NCI-H2081 (cell line): ENCODE measurements at places on chromosomes 2 and 18.

- no peak for DNase-seq
Measured at GRCh38 chr2:113273027-113273551, 5.6 kb downstream of the PAX8 start.

DNA sequence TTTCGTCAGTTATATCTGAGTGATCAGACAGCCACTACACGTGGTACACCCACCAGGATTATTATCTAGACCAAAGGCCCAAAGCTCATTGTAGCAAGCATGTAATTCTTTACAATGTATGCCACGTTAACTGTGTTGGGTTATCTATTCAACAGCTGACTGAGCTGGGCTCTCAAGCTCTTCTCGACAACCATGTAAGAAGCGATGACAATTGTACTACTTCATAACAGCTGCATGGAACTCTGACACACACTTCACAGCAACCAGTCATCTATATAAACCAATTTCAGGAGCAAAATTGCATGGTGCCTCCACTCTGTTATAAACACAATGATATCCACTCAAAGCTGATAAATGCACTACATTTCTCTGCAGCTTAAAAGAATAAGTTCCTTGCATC, 701.8 kb downstream of the NR4A2 start:
- DNase-seq, result no peak

DNA sequence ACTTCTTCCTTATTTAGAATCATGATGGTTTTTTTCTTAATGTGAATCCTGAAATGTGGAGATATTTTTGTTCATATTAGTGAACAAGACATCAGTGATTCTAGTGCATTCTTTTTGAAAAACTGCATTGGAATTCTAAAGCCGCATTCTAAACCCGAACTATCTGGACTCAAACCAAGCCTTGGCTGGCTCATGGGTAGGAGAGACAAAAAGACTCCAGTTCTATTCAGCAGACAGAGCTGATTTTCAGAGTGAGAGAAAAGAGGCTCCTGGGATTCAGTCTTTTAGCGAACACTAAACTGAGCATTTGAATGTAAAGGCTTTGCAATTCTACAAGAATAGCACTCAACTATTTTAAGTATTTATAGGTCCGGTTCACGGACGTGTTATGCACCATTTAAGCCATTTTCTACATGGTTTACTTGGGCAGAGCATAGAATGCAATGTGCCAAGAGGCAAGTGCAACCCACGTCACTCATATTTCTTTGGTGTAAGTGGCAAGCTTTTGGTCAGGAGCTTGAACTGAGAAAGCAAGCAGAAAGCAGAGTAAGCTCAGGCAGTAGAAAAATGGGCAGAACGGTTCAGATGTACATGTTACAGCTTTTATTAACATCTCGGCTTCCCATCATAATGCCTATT, 227.3 kb upstream of the RAB12 start:
- DNase-seq, result no peak

GRCh38 chr2:217650229-217650628, 352.6 kb downstream of the TNS1 start:
- DNase-seq, result no peak

GRCh38 chr2:45852450-45853150, 201.1 kb downstream of the PRKCE start:
- DNase-seq, result peak; percentile 9

DNA sequence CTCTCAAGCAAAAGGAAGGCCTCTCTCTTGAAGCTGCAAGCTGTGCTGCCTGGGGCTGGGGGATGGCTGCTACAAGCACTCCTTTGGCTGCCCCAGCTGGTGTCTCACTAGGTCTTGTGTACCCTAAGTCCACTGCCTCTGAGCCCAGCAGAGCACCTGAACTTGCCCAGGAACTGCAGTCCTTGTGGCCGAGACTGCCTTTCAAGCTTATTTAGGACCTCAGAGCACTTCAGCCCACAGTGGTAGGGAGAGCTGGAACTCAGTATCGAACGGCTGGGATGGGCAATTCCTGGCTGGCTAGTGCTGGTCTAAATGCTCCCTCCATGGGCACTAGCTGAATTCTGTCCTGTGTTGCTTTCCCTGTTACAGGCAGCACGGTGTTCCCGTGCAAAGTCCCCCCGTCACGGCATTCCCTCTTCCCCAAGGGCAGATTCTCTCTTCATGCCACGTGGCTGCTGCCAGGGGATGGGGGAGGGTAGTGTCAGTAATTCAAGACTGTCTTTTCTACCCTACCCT, 25.9 kb downstream of the STPG4 start:
- no peak for DNase-seq

- DNase-seq, result no peak
Measured at GRCh38 chr2:119338826-119339561, 27.6 kb downstream of the C2orf76 start.

GRCh38 chr2:173602153-173602795, 247.6 kb downstream of the CDCA7 start:
- no peak for DNase-seq

- DNase-seq, result no peak
Measured at GRCh38 chr2:117835990-117836760, 21.7 kb downstream of the DDX18 start.

DNA sequence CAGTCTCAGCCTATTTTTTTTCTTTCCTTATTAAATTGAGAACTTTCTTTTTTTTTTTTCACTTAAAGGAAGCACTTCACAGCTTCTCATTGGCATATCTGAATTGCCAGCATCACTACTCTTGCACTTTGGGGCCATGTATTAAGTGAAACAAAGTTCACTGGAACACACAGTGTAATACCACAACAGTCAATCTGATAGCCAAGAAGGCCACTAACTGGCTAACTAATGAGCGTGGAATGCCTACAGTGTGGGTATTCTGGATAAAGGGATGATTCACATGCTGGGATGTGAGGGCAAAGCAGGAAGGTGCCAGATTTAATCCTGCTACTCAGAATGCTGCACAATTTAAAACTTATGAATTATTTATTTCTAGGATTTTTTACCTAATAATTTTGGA, 11.7 kb upstream of the C18orf63 start:
- no peak for DNase-seq

- DNase-seq, result peak; percentile 33
Measured at GRCh38 chr2:39663187-39663930, 2.4 kb upstream of the TMEM178A start.

DNA sequence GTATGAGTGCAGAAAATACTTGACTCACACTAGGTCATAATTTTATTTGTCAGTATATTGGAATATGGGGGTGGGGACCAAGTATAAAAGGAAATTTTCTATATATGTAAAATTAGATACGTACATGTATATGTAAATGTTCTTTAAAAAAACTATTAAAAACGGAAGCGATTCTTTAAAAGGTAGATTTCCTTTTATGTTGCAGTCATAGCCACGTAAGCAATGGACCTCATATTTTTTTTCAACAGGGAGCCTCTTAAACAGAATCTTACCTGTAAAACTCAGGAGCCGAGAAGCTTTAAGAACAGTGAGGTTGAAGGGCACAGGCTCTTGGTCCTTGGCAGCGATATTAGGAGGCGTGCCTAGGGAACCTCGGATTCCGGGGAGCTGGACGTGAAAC, 3.3 kb downstream of the RHBDD1 start:
- peak; percentile 37 for DNase-seq

DNA sequence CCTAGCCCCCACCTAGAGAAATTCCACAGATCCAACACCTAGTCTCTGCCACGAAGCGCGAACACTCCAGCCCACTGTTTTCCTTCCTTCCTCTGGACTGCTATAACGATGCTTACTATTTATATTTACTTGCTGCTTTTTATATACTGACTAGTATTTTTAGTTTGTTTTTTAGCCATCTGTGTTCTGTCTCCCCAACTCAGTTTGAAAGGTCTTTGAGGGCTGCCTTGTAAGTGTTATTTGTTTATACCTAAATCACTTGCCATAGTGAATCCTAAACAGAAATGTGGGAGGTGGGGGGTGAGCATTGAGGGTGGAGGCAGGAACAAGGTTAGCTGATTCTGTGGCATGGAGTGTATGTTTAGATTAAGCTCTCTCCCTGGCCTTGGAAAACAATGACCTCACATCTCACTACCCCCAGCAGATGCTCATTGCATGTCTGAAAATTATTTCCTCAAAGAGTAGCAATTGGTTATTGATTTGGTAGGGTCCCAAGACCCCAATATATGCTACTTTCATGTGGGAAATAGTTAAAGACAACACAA, 1.1 kb upstream of the NCKAP5 start:
- no peak for DNase-seq

GRCh38 chr2:28098501-28099225, 208.1 kb downstream of the BABAM2 start:
- DNase-seq, result no peak

GRCh38 chr2:179017773-179018357, 32.1 kb downstream of the CCDC141 start:
- DNase-seq, result no peak

GRCh38 chr18:46408334-46408987, 248.6 kb downstream of the LOXHD1 start:
- no peak for DNase-seq

DNA sequence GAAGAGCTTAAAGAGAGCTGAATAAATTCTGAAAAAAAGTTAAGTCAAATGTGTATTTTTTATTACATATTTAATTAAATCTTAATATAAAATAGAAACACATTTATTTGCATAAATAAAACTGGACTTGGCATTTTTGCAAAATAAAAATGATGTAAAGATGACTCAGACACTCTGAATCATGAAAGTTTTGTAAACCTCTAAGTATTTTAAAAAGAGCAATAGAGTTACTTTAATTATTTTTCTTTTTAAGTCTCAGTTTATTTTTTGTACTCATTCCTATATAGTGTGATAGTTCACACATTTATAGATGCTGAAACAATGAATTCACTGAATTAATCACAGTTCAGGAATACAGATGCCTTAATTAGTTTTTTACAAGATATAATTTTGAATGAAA, 109.9 kb upstream of the DTNA start:
- no peak for DNase-seq

- no peak for DNase-seq
Measured at GRCh38 chr2:84938194-84938879, 32.6 kb upstream of the KCMF1 start.

DNA sequence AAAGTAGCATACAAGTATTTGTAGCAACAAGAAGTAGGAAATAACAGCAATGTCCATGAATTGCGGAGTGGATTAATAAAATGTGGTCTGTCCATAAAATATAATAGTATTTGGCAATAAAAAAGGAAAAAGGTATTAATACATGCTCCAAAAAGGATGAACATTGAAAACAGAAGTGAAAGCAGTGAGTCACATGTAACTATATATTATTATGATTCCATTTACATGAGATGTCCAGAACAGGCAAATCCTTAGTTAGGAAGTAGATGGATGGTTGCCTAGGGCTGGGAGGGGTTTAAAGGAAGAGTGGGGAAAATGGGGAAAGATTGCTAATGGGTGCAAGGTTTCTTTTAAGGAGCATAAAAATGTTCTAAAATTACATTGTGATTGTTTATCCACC, 44.5 kb downstream of the CCDC74A start:
- no peak for DNase-seq

DNA sequence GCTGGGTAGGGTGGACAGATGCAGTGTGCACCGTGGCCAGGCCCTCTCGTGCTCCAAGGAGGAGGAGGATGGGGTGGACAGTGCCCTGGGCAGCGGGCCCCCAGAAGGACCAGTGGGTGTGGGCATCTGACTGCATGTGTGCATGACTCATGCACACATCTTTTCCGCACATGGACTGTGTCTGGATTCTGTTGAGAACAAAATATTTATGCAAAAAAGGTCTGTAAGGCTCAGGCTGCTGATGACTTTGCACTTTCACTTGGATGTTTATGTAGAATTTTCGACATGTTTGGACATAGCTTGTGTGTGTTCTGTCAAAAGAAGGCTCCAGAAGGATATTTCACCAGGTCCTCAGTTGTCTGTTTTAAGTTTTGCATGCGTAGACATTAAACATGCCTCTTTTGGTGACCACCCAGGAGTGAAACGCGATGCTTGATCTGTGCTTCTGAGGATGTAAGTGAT, 45.6 kb downstream of the MTCL1 start:
- no peak for DNase-seq

- DNase-seq, result no peak
Measured at GRCh38 chr18:56166914-56167313, 471.5 kb downstream of the TXNL1 start.

- DNase-seq, result no peak
Measured at GRCh38 chr18:79747156-79747845, 50.4 kb upstream of the KCNG2 start.

DNA sequence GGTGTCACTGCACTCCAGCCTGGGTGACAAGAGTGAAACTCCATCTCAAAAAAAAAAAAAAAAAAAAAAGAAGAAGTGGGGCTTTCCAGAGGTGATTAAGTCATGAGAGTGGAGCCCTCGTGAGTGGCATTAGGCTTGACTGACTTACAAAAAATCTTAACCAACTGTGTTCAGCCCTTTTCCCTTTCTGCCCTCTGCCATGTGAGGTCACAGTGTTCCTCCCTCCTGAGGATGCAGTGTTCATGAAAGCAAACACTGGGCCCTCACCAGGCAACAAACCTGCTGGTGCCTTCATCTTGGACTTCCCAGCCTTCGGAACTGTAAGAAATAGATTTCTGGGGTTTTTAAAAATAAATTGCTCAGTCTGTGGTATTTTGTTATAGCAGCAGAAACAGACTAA, 37.0 kb upstream of the METTL21A start:
- no peak for DNase-seq

- DNase-seq, result no peak
Measured at GRCh38 chr2:203690117-203690431, 16.4 kb upstream of the CD28 start.

DNA sequence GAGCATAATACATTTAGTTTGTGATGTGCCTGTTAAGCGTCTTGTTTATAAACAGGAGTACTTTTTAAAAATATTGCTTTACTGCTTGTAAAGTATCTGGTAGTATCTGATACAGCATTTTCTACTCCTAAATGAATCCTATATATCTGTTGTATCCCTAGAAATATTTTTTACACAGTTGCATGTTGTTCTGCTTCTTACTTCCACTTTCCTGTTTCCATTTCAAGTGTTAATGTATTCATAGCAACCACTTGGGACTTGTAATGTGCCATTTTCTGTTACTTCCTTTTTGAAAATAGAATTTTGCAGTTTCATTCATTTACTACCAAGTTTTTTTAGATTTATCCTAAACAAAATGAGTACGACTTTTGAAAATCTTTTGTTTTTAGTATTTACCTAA, 24.9 kb downstream of the CCNT2 start:
- DNase-seq, result no peak

- no peak for DNase-seq
Measured at GRCh38 chr2:111095434-111095833, 25.3 kb upstream of the BCL2L11 start.

DNA sequence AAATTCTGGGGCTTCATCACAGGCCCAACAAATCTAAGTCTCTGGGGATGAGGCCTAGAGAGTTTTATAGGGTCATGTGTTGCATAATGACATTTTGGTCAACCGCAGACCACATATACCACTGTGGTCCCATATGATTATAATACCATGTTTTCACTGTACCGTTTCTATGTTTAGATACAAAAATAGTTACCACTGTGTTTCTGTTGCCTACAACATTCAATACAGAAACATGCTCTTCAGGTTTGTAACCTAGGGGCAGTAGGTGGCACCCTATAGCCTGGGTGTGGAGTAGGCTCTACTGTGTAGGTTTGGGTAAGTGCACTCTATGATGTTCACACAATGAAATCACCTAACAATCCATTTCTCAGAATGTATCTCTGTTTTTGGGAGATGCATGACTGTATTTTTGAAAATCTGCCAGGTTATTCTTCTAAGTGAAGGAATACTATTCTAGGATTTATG, 485.2 kb downstream of the PTPRM start:
- DNase-seq, result no peak

- no peak for DNase-seq
Measured at GRCh38 chr18:22841840-22842239, 91.3 kb upstream of the RBBP8 start.

GRCh38 chr2:28631514-28632206, 120.0 kb upstream of the PPP1CB start:
- no peak for DNase-seq

GRCh38 chr2:149329489-149330126, 779 bp upstream of the LYPD6 start:
- DNase-seq, result peak; percentile 74
